ENCODE measurements at places on chromosomes 3 and 15. TPM values are rescaled to one million over a fixed set of nuclear protein-coding genes. Genes with fewer than 3 reads are reported as not detected.
A peak's percentile ranks its signal among the peaks of the same experiment; 100 is the strongest.

Gene RCCD1
- total RNA-seq, result 42.6 TPM

Gene ANKRD63
- total RNA-seq, result 0.56 TPM

Gene NUTM1
- total RNA-seq, result not detected

Gene GPR149
- total RNA-seq, result not detected

Gene NR2C2
- 41.5 TPM for total RNA-seq

Gene GCSAM
- not detected for total RNA-seq

GRCh38 chr3:5579946-5580345 lies 392.4 kb downstream of the EDEM1 start:
- H3K27me3 ChIP-seq, result no peaks in the 10 kb centered on the region
- H3K4me1 ChIP-seq, result no peaks in the 10 kb centered on the region
- H3K27ac ChIP-seq, result no peak overlapping the region
- H3K36me3 ChIP-seq, result no peaks in the 10 kb centered on the region

DNA sequence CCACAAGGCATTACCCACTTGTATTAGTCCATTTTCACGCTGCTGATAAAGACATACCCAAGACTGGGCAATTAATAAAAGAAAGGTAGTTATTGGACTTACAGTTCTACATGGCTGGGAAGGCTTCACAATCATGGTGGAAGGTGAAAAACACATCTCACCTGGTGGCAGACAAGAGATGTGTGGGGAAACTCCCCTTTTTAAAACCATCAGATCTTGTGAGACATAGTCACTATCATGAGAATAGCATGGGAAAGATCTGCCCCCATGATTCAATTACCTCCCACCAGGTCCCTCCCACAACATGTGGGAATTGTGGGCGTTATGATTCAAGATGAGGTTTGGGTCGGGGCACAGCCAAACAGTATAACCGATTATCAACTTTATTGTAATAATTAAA lies 17.0 kb upstream of the CMC1 start:
- no peaks in the 10 kb centered on the region for H3K36me3 ChIP-seq
- H3K4me1 ChIP-seq, result no peaks in the 10 kb centered on the region
- no peak overlapping the region for H3K4me3 ChIP-seq
- no peak overlapping the region for H3K27ac ChIP-seq

GRCh38 chr3:140342668-140343067 lies 335.2 kb upstream of the TRIM42 start:
- H3K36me3 ChIP-seq, result no peaks in the 10 kb centered on the region
- no peak overlapping the region for H3K27ac ChIP-seq
- H3K27me3 ChIP-seq, result peaks cover 64% of the 10 kb centered on the region

DNA sequence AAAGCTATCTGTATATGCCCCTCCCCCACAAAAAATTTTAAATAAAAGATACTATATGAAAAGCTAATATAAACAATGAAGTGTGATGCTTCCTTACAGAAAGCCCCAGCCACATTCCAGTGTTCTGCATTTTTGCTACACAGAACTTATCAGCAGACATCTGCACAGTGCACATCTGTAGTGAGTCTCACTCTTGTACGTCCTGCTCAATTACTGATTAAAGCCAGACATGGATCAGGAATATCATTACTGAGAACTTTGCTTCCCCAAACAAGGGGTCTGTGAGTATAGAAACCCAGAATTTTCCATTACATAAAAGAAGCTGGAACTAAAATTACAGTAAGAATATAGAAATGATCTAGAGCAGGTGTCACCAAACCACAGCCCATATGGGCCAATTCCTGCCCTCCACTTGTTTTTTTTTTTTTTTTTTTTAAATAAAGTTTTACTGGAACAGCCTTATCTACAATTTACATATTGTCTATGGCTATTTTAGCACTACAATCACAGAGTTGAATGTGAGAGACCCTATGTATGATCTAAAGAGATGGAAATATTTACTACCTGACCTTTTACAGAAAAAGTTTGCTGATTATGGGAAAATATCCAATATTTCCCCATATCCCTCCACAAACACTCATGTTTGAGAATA lies 45.7 kb downstream of the UBP1 start:
- no peak for DNase-seq
- peaks cover 58% of the 10 kb centered on the region for H3K36me3 ChIP-seq
- H3K27me3 ChIP-seq, result no peaks in the 10 kb centered on the region
- no peak overlapping the region for H3K4me3 ChIP-seq
- H3K27ac ChIP-seq, result no peak overlapping the region

GRCh38 chr15:67303490-67304363 lies 49.1 kb downstream of the IQCH start:
- no peaks in the 10 kb centered on the region for H3K36me3 ChIP-seq
- H3K4me1 ChIP-seq, result no peaks in the 10 kb centered on the region
- peak; percentile 38 for DNase-seq
- H3K4me3 ChIP-seq, result no peak overlapping the region

DNA sequence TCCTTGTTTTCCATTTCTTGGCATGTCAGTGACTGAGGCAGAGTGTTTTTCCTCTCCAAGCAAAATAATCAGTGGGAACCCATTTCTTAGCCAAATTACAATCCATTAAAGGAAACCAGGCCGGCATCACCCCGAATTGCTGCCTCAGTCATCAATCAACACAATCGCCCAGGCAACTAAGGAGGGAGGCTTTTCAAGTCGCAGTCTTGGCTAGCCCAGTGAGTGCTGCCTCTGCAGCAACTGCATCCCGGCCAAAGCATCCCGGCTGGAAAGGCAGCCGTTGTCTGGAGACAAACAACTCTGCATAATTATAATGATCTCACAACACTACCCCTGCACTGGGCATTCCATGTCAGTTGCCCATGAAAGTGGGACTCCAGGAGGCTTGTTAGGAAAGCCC lies 213.5 kb upstream of the PRICKLE2 start:
- no peaks in the 10 kb centered on the region for H3K36me3 ChIP-seq
- H3K4me3 ChIP-seq, result no peak overlapping the region
- no peaks in the 10 kb centered on the region for H3K27me3 ChIP-seq
- peaks cover 25% of the 10 kb centered on the region for H3K4me1 ChIP-seq
- no peak overlapping the region for H3K27ac ChIP-seq

- no peaks in the 10 kb centered on the region for H3K27me3 ChIP-seq
- H3K27ac ChIP-seq, result no peak overlapping the region
- H3K4me1 ChIP-seq, result no peaks in the 10 kb centered on the region
- H3K36me3 ChIP-seq, result no peaks in the 10 kb centered on the region
These were observed 507.1 kb downstream of the GRM7 start for GRCh38 chr3:7367968-7368367.

- peaks cover 36% of the 10 kb centered on the region for H3K36me3 ChIP-seq
- no peak overlapping the region for H3K4me3 ChIP-seq
- H3K27ac ChIP-seq, result no peak overlapping the region
- peaks cover 28% of the 10 kb centered on the region for H3K4me1 ChIP-seq
- H3K27me3 ChIP-seq, result no peaks in the 10 kb centered on the region
These were observed 12.5 kb downstream of the RUVBL1 start for GRCh38 chr3:128111147-128111546.

- no peak for DNase-seq
- no peaks in the 10 kb centered on the region for H3K4me1 ChIP-seq
- peaks cover 9% of the 10 kb centered on the region for H3K27me3 ChIP-seq
- no peaks in the 10 kb centered on the region for H3K36me3 ChIP-seq
These were observed 105.0 kb upstream of the CTNNB1 start for GRCh38 chr3:41094351-41094750.

- no peak overlapping the region for H3K4me3 ChIP-seq
- H3K36me3 ChIP-seq, result peaks cover 8% of the 10 kb centered on the region
- H3K27me3 ChIP-seq, result no peaks in the 10 kb centered on the region
- peak overlapping the region; percentile 69 for H3K27ac ChIP-seq
- H3K4me1 ChIP-seq, result peaks cover 24% of the 10 kb centered on the region
- peak; percentile 57 for DNase-seq
These were observed 27.2 kb downstream of the PLSCR4 start for GRCh38 chr3:146223401-146224373.

DNA sequence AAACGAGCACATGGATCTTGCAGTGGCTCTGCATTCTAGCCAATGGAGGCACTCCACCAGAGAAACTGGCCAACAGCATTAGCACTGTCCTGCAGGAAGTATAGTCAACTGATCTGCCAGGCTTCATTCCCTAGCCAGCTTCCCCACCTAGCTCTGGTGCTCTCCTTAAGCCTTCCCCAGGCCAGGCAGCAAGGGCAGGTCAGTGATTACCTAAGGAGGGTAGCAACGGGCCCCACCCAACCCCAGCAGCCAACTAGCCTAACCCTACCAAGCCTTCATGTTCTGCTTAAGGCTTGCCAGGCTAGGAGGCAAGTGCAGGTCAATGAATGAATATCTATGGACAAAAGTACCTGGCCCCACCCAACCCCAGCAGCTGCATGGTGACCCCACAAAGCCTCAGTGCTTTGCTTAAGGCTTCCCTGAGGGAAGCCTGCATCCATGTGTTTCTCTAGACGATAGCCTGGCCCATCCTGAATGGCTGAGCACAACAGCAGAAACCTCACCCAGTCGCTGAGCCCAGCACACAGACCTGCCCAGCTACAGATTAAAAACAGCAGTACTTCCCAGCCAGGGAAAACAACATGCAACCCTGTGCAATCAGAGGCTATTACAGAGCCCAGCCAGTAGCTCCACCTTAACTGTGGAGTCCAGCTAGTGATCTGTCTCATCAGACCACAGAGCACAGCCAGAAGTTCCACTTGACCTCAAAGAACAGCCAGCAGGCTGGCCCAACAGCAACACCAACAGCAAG lies 28.5 kb downstream of the THBS1 start:
- H3K27ac ChIP-seq, result no peak overlapping the region
- H3K4me1 ChIP-seq, result no peaks in the 10 kb centered on the region
- H3K36me3 ChIP-seq, result no peaks in the 10 kb centered on the region
- H3K27me3 ChIP-seq, result no peaks in the 10 kb centered on the region
- no peak for DNase-seq

DNA sequence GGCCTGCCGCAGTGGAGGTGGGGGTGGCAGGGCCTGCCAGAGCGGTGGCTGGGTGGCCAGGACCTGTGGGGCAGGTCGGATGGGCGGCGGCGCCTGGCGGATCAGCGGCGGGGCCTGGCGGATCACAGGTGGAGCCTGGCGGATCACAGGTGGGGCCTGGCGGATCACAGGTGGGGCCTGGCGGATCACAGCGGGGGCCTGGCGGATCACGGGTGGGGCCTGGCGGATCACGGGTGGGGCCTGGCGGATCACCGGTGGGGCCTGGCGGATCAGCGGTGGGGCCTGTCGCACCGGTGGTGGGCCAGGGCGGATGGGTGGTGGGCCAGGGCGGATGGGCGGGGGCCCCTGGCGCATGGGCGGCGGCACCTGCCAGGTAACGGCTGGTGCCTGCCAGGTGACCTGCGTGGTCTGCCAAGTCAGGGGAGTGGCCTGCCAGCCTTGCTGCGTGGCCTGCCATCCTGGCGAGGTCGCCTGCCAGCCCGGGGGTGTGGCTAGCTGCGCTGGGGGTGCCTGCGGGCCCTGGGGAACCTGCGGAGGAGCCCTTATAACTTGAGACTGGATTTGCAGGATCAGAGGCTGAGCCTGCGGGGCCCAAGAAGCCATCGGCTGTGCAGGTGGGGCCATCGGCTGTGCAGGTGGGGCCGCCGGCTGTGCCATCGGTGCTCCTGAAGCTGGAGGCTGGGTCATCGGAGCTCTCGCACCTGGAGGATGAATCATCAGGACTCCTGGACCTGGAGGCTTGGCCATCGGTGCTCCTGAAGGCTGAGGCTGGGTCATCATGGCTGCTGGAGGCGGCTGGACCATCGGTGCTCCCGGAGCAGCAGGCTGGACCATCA lies 1.3 kb downstream of the MAGEL2 start:
- H3K36me3 ChIP-seq, result no peaks in the 10 kb centered on the region
- H3K4me1 ChIP-seq, result no peaks in the 10 kb centered on the region
- H3K27me3 ChIP-seq, result no peaks in the 10 kb centered on the region
- H3K27ac ChIP-seq, result no peak overlapping the region
- DNase-seq, result no peak
- no peak overlapping the region for H3K4me3 ChIP-seq

GRCh38 chr3:126049289-126050049 lies 34.5 kb downstream of the SLC41A3 start:
- H3K27ac ChIP-seq, result no peak overlapping the region
- no peak overlapping the region for H3K4me3 ChIP-seq
- H3K4me1 ChIP-seq, result peaks cover 10% of the 10 kb centered on the region
- DNase-seq, result no peak
- no peaks in the 10 kb centered on the region for H3K27me3 ChIP-seq
- H3K36me3 ChIP-seq, result no peaks in the 10 kb centered on the region

Measured in Calu3 (cell line).